ENCODE measurements at places on chromosomes 11 and 22. TPM values are rescaled to one million over a fixed set of nuclear protein-coding genes. Genes with fewer than 3 reads are reported as not detected.

P4HA3 gene
- total RNA-seq, result not detected

DNA sequence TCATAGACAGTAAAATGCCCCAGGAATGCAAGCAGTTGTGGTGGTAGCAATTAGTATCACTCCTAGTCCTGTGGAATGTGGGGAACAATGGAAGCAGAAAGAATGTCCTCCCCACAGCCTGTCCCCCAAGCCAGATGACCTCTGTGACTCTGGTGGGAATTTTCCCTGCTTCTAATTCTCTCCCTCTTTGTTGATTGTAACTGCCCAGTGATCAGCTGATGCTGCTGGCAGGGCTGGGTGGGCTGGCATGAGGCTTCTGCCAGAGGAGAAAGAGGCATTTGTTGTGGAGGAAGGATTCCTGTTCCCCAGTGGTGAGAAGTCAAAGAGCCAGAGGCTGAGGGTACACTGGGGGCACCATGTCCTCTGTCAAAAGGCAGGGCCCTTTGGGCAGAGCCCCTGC lies 116.7 kb upstream of the NCAM1 start:
- no peak for DNase-seq

DNA sequence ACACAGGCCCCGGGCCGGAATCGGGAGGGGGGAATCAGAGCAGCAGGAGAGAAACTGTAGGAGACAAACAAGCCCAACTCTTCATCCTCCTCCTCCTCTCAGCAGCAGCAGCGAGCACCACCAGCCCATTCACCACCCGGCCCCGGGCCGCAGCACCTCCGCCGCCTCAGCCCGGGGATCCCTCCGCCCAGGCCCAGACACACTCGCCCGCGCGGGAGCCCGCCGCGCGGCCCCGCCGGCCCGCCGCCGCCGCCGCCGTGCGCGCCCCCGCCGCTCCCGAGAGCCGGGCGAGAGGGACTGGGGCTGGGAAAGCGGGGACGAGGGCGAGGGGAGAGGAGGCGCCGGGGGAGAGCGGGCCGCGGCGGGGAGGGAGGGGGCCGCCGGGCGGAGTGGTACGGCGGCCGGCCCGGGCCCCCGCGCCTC lies at the start of gene PHF21A:
PHF21A (minus strand) TSS at position 154 of the 423 bp plus-strand sequence. CDS start 37,235 bp downstream, outside the sequence.
- peak; percentile 91 for DNase-seq

DNA sequence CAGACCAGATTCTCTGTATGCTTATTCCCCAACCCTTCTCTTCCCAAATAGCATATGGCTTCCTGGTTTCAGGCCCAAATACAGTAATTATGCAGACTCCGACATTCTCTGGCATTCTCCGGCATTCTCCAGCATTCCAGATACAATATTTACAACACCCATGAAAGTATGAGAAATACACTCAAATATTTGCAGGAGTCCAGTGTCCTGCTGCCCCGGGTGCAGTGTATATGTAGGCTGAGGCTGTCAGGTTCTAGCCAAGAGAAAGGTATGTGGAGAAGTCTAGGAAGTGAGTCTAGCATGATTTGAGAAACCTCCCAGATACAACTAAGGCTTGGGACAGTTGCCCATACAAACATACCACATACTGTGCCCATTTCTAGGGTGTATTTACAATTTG lies 160.7 kb downstream of the SOX6 start:
- no peak for DNase-seq

DNA sequence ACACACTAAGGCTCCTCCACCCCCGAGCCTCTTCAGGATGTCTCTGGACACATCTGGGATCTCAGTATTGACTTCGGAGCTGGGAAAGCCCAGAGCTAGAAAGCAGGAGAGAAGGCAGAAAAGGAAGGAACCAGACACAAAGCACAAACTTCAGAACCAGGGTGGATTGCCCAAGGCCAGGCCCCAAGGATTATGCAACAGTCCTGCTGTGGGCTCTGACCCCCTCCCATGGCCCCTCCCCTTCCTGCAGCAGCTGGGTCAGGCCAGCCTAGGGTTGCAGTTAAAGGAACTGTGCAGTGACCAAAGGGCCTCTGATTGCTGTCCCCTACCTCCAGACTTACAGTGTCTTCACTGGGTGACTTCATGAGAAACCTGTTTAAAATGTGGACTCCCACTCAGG lies 5.3 kb downstream of the KCNE3 start:
- DNase-seq, result no peak

DNA sequence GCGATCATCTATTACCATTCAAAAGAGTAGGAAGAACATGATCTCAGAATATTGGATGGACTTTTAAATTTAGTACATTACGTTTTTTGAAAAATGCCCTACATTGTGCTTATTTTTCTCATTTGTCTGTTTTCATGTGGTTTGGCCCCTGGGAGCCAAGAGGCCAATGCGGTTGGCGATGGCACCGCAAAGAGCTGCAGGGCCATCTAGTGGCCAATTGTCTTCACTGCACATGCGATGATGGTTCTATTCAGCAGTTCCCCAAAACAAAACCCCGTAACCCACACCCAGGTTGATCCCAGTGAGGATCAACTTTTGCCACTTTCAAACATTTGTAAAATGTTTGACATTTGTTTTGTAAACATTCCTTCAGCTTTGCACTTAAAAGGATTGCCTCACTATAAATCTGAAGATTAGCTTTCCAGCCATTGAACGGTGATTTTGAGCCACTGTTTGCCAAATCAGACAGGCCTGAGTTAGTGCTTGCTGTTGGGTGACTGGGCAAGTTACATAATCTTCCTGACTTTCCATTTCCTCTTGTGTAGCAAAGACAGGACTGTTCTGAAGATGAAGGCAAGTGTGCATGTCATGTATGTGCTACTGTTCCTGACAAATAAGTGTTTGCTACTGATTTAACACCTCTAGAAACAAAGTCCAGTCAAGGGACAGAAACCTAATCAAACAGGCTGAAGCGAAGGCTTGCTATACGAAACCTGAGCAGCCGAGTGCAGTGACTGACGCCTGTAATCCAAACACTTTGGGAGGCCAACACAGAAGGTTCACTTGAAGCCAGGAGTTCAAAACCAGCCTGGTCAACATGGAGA lies 29.2 kb upstream of the XBP1 start:
- peak; percentile 86 for DNase-seq

Data from activated naive CD4-positive, alpha-beta T cell treated with anti-CD3 and anti-CD28 coated beads for 36 hours (primary cell).